ENCODE measurements at places on chromosomes 3 and 15. TPM values are rescaled to one million over a fixed set of nuclear protein-coding genes. Genes with fewer than 3 reads are reported as not detected.

The ZBBX gene
- not detected for total RNA-seq

The GLDN gene
- total RNA-seq, result not detected

The CAND2 gene
- 1.7 TPM for total RNA-seq

The MINAR1 gene
- 0.95 TPM for total RNA-seq

The ALDH1A2 gene
- total RNA-seq, result not detected

The GOLGA8S gene
- total RNA-seq, result 0.80 TPM

The AHSG gene
- total RNA-seq, result not detected

The HCN4 gene
- total RNA-seq, result not detected

The CKMT1A gene
- total RNA-seq, result not detected

The GOLGA8R gene
- total RNA-seq, result 10.2 TPM

The GABRA5 gene
- not detected for total RNA-seq

The FBLN2 gene
- total RNA-seq, result not detected

The ARHGEF3 gene
- total RNA-seq, result 78.4 TPM

The SEMA6D gene
- total RNA-seq, result not detected
